ENCODE measurements at places on chromosomes 2 and 18.

GRCh38 chr2:192828175-192828574 is 633.4 kb upstream of the TMEFF2 start:
- H3K27ac ChIP-seq: no peak overlapping the region
- DNase-seq: no peak
- H3K4me3 ChIP-seq: no peak overlapping the region
- no peaks in the 10 kb centered on the region for H3K27me3 ChIP-seq
- H3K36me3 ChIP-seq: no peaks in the 10 kb centered on the region
- no peaks in the 10 kb centered on the region for H3K4me1 ChIP-seq

DNA sequence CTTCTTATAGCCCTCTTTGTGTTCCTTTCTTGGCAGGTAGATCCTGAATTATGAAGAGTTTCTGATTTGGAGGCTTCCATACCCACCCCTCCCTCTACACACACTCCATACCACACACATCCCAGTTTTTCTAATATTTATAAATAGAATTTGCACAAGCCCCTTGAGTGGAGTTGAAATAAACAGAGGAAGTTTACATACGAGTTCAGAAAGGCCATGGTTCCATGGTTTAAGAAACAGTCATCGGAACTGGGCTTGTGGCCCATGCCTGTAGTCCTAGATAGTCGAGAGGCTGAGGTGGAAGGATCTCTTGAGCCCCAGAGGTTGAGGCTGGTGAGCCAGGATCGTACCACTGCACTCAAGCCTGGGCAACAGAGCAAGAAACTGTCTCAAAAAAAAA is 62.7 kb upstream of the TANC1 start:
- H3K4me1 ChIP-seq: no peaks in the 10 kb centered on the region
- DNase-seq: no peak
- no peak overlapping the region for H3K4me3 ChIP-seq
- no peaks in the 10 kb centered on the region for H3K36me3 ChIP-seq
- H3K27ac ChIP-seq: no peak overlapping the region

DNA sequence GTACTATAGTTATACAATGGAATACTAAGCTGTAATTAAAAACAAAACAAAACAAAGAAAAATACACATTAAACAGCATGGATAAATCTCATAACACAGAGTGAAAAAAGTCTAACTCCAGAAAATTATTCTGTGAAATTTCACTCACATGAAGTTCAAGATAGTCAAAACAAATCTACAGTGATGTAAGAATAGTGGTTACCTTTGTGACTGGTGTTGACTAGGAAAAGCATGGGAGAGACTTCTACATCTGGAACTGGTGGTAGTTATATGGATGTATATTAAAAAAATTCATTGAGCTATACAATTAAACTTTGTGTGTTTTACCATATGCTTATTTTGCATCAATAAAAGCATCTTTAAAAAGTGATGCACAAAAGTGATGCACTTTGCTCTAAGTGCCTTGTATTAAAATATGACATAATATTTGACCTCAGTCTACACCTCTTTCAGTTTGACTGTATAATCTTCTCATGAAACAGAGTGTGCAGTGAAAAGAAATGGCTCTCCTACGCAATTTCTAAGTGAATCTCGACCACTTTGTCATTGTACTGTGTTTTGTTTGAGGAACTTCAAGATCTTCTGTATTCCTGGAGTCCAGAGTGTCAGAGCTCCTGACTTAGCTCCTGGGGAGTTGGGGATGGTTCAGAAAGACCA is 28.0 kb downstream of the STAT4 start:
- H3K36me3 ChIP-seq: peaks cover 83% of the 10 kb centered on the region
- H3K4me1 ChIP-seq: peaks cover 72% of the 10 kb centered on the region
- DNase-seq: no peak
- H3K27ac ChIP-seq: peak overlapping the region; percentile 64

GRCh38 chr2:207497596-207497995 is 32.2 kb upstream of the CREB1 start:
- H3K27me3 ChIP-seq: no peaks in the 10 kb centered on the region
- no peaks in the 10 kb centered on the region for H3K36me3 ChIP-seq
- H3K27ac ChIP-seq: no peak overlapping the region
- peaks cover 17% of the 10 kb centered on the region for H3K4me1 ChIP-seq
- DNase-seq: no peak

GRCh38 chr2:172821370-172822338 is 86.0 kb downstream of the RAPGEF4 start:
- H3K27ac ChIP-seq: no peak overlapping the region
- peaks cover 4% of the 10 kb centered on the region for H3K27me3 ChIP-seq
- H3K4me1 ChIP-seq: no peaks in the 10 kb centered on the region
- no peaks in the 10 kb centered on the region for H3K36me3 ChIP-seq
- H3K4me3 ChIP-seq: no peak overlapping the region
- DNase-seq: no peak

GRCh38 chr2:105800953-105801635 is 56.4 kb downstream of the NCK2 start:
- peaks cover 97% of the 10 kb centered on the region for H3K4me1 ChIP-seq
- H3K36me3 ChIP-seq: peaks cover 68% of the 10 kb centered on the region
- H3K27me3 ChIP-seq: no peaks in the 10 kb centered on the region

GRCh38 chr2:13616616-13617015 is 899.9 kb downstream of the TRIB2 start:
- no peak for DNase-seq
- no peak overlapping the region for H3K4me3 ChIP-seq
- H3K36me3 ChIP-seq: no peaks in the 10 kb centered on the region
- no peak overlapping the region for H3K27ac ChIP-seq
- no peaks in the 10 kb centered on the region for H3K4me1 ChIP-seq
- H3K27me3 ChIP-seq: no peaks in the 10 kb centered on the region

- no peak overlapping the region for H3K4me3 ChIP-seq
- no peaks in the 10 kb centered on the region for H3K36me3 ChIP-seq
- DNase-seq: no peak
Observed at GRCh38 chr18:8480506-8481328, 128.5 kb upstream of the RAB12 start.

GRCh38 chr18:36440614-36441013 is 143.1 kb downstream of the FHOD3 start:
- H3K36me3 ChIP-seq: no peaks in the 10 kb centered on the region
- H3K27me3 ChIP-seq: peaks cover 30% of the 10 kb centered on the region
- H3K4me1 ChIP-seq: no peaks in the 10 kb centered on the region
- no peak overlapping the region for H3K27ac ChIP-seq

DNA sequence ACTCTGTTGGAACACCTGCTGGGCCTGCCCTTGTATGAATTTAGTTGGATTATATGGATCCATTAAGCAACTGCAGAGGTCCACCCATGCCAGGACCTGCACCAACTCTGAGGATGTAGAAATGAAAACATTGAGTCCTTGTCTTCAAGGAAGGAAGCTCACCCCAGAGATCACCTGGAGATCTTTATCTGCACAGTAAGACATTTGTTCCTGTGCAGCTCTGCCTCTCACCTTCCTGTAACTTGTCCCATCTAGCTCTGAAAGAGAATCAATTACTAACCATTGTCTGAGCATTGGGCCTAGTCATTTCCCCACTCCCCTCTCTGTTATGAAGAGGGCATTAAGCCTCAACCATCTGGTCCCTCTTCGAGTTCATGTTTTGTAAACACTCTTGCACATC is 105.2 kb upstream of the YWHAQ start:
- no peak overlapping the region for H3K4me3 ChIP-seq
- no peak for DNase-seq

DNA sequence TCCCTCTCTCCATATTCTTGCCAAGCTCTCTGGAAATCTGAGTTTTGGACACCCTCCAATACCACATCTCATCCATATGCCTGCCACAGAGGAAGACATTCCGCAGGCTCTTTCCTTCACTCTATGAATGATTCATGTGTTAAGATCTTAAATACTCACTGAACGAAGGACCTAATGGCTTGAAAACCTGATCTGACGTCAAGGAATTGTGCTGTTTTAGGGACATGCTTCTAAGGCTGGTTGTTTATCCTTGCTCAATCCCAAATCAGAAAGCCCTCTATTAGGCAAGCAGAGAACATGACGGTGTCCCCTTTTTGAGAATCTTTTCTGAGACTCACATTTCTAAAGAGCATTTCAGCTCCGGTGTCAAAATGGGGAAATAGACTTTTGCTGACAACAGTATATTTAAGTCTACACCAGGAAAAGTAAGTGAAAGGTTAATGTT is 83.7 kb upstream of the GALNT5 start:
- H3K4me3 ChIP-seq: no peak overlapping the region
- no peaks in the 10 kb centered on the region for H3K36me3 ChIP-seq
- no peaks in the 10 kb centered on the region for H3K4me1 ChIP-seq

DNA sequence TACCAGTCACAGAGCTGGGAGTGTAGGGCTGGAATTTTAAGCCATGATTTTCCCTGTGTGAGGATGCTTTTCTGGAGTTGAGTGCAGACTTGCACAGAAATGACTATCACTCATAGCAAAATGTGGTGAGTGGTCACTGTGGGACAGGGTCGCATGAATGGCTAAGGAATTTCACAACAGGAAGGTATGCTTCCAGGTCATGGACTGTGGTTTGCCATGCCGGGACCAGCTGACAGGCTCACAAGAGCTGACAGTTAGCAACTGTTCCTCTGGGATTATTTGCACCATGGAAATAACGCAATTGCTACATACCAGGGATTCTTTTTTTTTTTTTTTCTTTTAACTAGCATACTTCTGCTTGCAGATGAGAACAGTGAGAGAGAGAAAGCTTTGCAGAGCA is 3.8 kb upstream of the UXS1 start:
- peaks cover 4% of the 10 kb centered on the region for H3K36me3 ChIP-seq
- peaks cover 13% of the 10 kb centered on the region for H3K4me1 ChIP-seq
- no peak overlapping the region for H3K27ac ChIP-seq
- H3K4me3 ChIP-seq: no peak overlapping the region
- no peak for DNase-seq

DNA sequence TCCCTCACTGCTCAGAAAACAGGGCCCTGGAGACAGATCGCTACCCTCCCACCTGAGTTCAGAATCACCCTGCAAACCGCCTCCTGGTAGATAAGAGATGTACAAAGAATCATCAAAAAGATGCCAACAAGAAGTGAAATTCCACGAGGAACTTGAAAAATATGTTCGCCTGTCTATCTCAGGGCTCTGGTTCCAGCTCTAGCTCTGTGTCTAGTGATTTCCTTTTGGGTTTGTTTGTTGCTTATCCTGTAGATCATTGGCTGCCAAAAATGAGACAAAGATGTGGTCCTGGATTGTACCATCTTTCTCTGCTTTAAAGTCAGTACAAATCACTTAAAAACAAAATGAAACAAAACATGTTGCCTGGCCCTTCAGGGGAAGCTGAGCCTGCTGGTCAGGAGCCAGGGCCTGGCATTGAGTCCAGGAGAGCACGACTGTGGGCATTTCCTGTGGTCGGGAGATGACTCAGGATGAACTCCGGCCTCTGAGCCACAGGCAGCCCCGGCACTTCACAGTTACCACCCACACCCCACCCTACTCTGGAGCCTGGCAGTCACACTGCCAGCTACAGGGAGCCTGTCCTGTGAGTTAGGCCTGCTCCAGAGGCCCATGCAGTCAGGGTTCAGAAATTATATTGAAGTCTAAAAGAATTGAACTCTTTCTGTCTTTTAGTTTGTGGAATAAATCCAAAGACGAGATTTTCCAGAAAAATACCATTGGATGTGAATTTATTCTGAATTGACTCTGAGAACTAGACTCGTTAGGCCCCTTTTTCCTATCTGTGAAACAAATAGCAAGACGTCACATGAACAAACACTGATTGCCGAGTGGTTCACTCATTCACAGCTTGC is 8.0 kb upstream of the ITGB6 start:
- peak overlapping the region; percentile 76 for H3K27ac ChIP-seq
- H3K36me3 ChIP-seq: no peaks in the 10 kb centered on the region
- H3K4me1 ChIP-seq: peaks cover 34% of the 10 kb centered on the region
- no peak overlapping the region for H3K4me3 ChIP-seq

- no peaks in the 10 kb centered on the region for H3K27me3 ChIP-seq
- H3K27ac ChIP-seq: no peak overlapping the region
- H3K4me3 ChIP-seq: no peak overlapping the region
- DNase-seq: no peak
- no peaks in the 10 kb centered on the region for H3K36me3 ChIP-seq
- no peaks in the 10 kb centered on the region for H3K4me1 ChIP-seq
Observed at GRCh38 chr2:239732666-239733010, 292.5 kb downstream of the NDUFA10 start.

Measured in activated T-cell treated with anti-CD3 and anti-CD28 coated beads, Interleukin-2, amount 50 U/mL, for 24 hours (primary cell).